Kidney (tissue), 22 donors: ENCODE measurements at places on chromosomes 11 and 22.

DNA sequence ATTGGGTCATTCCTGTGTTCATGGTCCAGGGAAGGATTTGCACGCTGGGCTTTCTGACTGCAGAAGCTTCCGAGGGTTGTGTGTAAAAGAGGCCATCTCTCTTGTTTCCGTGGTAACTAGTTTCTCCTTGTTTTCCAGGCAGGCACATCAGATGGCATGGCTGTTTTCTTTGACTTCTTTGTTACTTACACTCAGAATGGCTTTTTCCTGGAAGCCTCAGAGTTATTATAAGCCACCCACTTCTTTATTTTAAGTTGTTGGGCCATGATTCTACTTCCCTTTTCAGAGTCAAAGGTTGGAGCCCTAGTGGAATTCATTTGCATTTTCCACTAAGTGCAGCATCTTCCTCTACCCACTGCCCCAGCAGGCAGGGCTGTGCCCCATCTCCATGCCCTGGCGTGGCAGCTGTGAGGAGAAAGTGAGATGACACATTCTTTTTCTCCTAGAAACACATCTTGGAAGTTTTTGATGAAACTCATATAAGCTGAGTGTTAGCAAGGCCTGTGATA lies 94.9 kb downstream of the PRR5L start:
- DNase-seq: no peak

GRCh38 chr11:99634581-99634980 lies 613.8 kb downstream of the CNTN5 start:
- no peak for DNase-seq

GRCh38 chr11:100849009-100849900 lies 162.2 kb downstream of the ARHGAP42 start:
- peak; percentile 54 for DNase-seq

DNA sequence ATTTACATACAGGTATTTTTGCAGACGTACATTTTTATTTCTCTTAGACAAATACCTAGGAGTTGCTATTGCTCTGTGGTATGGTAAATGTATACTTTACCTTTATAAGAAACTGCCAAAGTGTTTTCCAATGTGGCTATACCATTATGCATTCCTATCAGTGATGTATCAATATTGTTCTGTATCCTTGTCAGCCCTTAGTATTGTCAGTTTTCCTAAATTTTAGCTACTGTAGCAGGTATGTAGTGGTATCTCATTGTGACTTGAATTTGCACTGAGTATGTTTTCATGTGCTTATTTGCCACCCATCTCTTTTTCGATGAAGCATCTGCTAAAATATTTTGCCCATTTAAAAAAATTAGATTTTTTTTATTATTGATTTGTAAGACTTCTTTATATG lies 37.0 kb downstream of the CLPB start:
- no peak for DNase-seq

GRCh38 chr11:78426845-78427244 lies 9.2 kb upstream of the GAB2 start:
- no peak for DNase-seq

DNA sequence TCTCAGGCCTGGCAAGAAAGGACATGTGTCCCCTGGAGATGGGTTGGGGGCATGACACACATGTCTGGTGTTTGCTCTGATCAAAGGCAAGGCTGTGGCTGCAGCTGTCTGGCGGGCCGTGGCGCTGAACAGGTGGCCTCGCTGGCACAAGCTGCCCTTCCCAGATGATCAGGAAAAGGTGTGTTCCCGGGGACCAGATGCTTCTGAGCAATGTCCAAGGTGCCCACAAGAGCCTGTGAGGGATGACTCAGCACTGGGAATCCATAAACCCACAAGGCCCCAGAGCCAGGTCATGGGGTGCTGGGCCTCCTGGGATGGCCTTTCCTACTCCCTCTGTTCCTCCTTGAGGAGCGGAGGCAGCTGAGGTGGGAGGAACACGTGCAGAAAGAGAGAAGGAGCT lies 9.7 kb upstream of the LRP5 start:
- no peak for DNase-seq

GRCh38 chr11:78299000-78299710 lies 110.4 kb downstream of the USP35 start:
- no peak for DNase-seq

DNA sequence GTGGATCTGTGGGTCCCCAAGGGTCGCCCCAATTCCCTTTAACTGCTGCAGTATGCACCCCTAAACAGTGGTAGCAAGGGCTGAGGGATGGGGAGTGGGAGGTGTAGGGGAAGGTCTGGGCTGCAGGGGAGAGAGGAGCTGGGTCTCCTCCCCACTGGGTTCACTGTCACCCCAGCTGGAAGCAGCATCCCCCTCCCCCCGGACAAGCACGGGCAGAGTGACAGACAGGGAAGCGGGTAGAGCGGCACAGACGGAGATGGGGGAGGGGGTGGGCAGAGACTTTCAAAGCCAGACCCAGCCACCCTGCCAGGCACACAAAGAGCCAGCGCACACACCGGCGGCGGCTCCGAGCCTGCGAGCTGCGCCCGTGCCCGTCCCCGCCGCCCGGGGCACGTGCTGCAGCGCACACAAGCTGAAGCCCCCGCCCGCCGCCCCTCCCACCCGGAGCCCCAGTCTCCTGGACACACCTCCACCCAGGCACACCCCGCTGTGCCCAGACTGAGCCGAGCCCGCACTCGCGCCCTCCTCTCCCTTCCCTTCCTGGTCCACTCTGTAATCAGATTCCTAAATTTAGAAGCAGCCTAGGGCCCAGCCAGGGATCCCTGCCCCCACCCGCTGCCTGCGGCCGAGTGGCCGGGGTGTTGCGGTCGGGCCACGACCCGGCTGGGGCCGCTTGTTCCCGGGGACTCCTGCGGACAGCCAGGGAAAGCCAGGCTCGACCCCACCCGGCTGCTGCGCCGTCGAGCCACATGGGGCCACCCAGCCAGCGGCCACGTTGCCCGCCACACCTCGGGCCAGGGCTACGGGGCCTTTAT lies 935 bp upstream of the RCOR2 start:
- peak; percentile 91 for DNase-seq

DNA sequence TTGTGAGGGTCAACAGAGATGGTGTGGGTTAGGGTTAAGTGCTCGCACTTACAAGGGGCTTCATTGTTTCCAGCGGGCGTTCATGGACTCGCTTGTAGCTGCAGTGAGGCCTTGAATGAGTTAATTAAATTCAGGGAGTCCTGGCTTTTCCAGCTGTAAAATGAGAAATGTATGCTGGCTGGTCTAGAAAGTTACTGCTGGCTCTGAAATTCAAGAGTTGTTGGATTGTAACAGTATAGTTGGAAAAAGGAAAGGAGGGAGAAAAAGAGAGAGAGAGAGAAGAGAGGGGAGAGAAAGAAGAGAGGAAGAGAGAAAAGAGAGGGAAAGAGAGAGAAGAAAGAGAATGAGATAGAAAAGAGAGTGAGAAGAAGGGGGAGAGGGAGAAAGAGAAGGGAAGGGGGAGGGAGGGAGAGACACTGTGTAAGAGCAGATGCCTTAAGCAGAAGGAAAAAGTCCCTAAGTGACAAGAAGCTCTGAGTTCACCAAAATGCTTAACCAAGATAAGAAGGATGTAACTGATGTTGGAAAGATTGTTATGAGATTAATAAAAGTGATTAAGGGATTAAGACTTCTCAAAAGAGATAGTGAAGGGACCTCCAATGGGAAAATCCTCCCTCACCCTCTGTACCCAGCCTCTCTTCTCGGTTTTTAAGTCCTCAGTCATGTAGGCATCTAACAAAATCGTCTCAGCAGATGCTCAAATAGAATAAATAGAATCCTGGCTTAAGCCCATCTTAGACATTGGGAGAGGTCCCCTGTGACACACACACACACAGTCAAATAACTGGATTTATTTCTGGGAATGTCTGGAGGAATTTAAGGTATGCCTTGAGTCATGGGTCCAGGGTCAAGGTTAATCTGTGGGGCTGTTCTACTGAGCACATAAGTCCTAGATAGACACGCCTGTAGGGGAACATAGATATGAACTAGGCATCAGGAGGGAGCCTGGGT lies 477.9 kb downstream of the MIAT start:
- no peak for DNase-seq

- DNase-seq: no peak
Observed at GRCh38 chr22:28379075-28379779, 300.4 kb downstream of the TTC28 start.

- DNase-seq: no peak
Observed at GRCh38 chr11:67280341-67280787, 8.7 kb upstream of the ANKRD13D start.

GRCh38 chr11:47917599-47918369 lies 62.6 kb upstream of the PTPRJ start:
- DNase-seq: peak; percentile 93

GRCh38 chr11:133815636-133816035 lies 29.7 kb downstream of the SPATA19 start:
- DNase-seq: no peak

DNA sequence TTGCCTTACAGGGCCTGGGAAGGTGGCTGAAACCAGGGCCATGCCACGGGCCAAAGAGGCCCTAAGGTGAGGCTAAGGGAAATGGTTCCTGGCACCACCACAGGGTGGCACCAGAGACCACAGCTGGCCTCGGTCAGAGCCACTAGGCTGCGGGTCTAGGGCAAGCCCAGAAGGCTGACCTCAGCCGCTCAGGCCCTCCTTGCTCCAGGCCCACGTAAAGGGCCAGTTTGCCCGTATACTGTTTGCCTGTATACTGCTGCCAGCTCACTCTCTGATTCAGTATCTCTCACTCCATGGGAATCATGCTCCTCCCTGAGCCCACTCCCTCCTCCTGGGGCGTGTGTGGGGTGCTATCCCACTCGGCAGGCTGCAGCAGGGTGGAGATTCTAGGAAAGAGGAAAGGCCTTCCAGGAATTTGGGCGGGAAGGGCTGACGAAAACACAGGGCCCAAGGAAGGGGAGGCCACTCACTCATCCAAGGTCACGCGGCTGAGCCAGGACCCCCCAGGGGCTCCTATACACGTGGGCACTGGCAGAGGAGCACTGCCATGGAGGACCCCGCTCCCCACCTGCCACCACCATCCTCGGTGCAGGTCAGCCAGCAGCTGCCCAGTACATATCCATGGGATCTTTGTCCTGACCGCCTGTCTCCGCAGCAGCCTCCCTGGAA lies 62.4 kb downstream of the NECTIN1 start:
- peak; percentile 88 for DNase-seq

DNA sequence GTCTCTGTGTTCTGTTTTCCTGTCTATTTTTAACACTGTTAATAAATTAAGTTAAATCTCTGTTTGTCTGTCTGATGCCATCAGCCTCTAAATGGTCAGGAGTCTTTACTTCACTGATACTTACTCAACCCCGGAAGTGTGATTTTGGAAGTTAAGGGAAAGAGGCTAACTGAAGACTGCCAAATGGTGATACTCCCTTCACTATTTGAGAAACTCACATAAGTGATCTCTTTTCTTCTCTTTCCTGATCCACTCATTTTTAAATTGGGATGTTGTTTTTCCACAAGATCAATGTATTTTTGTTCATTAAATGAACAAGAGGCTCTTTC lies 389 bp upstream of the CASP12 start:
- no peak for DNase-seq

DNA sequence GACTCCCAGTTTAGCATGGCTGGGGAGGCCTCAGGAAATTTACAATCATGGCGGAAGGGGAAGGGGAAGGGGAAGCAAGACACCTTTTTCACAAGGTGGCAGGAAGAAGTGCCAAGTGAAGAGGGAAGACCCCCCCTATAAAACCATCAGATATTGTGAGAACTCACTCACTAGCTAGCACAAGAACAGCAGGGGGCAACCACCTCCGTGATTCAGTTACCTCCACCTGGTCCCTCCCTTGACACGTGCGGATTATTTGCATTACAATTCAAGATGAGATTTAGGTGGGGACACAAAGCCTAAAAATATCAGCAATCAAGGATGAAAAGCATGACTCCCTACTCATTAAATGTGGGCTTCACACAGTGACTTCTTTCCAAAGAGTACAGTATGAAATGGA lies 155.0 kb upstream of the CCDC90B start:
- no peak for DNase-seq

DNA sequence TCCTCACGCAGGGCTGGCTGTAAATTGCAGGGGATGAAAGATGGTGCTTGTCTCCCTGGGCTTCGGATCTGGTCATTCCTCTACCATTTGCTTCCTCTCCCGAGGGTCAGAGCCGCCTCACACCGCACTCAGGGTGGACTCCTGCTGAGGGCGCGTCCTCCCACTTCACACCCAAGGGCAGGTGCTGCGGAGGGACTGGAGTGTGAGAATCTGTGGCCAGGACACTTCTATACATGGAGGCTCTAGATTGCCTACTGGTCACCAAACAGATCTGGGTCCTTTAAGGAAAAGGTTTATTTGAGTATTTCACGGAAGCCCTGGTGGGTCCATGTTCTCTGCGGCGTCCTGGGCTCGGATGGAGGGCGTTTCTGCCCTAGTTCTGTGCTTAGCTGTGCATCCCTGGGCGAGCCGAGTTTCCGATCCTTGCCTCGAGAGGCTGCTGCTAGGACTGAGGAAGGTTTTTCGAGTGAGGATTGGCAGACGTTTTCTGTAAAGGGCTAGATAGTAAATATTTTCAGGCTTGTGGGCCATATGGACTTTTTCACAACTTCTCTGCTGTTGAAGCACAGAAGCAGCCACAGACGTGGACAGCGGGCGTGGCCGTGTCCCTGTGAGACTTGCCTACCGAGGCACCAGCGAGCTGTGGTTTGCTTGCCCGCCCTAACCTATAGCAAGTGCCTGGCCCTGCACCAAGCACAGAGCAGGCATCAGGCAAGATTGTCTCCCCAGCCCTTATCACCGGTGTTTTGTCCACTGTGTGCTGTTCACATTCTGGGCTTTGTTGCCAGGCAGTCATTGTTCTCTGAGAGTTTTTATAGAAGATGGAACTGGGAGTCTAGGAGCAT lies 279.0 kb downstream of the TBC1D22A start:
- DNase-seq: no peak

DNA sequence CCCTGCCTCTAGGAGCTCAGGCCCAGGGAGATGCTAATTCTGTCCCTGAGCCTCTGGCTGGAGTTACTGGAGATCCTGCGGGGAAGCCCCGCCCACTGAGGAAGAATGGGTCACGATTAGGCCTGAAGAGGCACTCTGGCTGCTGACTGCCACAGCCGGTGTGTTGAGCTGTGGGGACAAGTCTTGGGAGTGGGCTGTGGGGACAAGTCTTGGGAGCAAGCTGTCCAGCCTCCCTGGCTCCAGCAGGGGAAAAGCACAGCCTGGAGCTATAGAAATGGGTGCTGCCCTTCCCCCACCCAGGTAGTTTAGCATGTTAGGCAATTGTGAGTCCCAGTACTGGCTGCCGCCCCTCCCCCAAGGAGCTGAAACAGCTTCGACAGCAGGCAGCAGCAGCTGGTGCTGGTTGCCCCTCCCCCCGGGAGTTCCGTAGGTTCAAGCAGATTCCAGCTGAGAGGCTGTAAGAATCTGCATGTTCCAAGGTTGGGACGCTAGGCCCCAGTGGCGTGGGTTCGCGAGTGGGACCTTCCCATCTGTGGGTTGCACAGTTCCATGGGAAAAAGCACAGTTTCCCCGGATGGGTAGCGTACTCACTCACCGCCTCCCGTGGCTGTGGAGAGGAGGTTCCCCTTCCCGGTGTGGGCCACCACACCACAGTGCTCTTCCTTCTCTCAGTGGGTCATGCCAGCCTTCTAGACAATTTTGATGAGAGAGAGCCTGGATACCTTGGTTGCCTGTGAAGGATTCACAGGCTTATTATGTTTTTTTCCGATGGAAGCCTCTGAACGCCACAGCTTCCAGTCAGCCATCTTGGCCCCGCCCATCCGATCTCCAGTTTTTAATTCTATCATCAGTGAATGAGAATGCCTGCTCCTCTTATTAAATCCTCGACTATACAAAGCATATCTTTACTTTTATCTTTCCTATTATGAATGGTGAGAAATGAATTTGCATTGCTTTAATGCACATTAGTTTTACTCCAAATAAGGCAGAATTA lies 61.5 kb downstream of the MSANTD4 start:
- no peak for DNase-seq
